Tibial nerve (tissue), 4 donors: ENCODE measurements at places on chromosomes 5 and 9. TPM values are rescaled to one million over a fixed set of nuclear protein-coding genes. Genes with fewer than 3 reads are reported as not detected.

PWWP2A gene
- 51.6 TPM for total RNA-seq

SYNPO gene
- 58.4 TPM for total RNA-seq

HEMGN gene
- not detected for total RNA-seq

DPYSL3 gene
- total RNA-seq, result 45.0 TPM

MRPL41 gene
- 77.1 TPM for total RNA-seq

FGD3 gene
- 7.4 TPM for total RNA-seq

LRRC26 gene
- not detected for total RNA-seq

NPR3 gene
- 81.5 TPM for total RNA-seq

TAS2R1 gene
- total RNA-seq, result not detected

ERAP2 gene
- 9.9 TPM for total RNA-seq

ROR2 gene
- 4.2 TPM for total RNA-seq
